Parietal lobe (tissue), 2 donors: ENCODE measurements at places on chromosomes 7 and 10. TPM values are rescaled to one million over a fixed set of nuclear protein-coding genes. Genes with fewer than 3 reads are reported as not detected.

The SP8 gene
- 4.7 TPM for total RNA-seq

The GPR22 gene
- 88.9 TPM for total RNA-seq

The OR2A12 gene
- not detected for total RNA-seq

The ZKSCAN5 gene
- 31.3 TPM for total RNA-seq

The CHN2 gene
- 126 TPM for total RNA-seq

The ANKRD61 gene
- total RNA-seq: not detected
